ENCODE measurements at places on chromosomes 3 and 15.

DNA sequence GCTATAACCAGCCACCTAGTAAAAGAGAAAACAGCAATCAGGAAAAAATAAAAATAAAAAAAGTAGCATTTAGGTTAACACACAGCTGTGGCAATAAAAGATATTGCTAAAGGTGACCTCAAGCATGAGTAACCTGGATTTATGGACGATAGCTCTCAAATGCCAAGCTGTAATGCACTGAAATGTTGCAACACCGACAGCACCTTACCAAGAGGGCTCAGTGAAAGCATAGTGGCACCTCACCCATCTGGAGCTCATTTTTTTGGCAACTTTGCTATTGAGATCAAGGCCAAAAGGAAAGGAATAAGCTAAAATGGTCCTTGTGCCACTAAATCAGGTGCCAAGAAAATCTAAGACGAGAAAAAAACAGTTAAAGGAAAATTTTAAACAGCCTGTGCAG is 2.5 kb downstream of the HACD2 start:
- DNase-seq = no peak

DNA sequence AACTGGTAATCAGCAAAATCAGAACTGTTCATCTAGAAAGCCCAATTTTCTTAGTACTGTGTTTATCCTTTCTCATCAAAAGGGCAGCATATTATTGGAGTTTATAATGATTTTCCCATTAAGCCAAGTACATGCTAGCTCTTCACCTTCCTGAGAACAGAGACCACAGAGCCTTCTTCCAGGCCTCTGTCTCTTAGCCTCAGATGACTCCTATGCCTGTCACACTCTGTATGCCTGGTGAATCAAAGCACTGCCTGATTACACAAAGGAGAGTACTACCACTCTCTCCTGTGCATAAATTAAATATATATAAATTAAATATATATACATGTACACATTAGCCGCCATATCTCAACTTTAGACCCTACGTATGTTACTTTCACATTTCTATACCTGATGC is 636.1 kb downstream of the NTRK3 start:
- DNase-seq = no peak

- DNase-seq = no peak
These were observed 87.3 kb upstream of the C15orf61 start for GRCh38 chr15:67433495-67434099.

DNA sequence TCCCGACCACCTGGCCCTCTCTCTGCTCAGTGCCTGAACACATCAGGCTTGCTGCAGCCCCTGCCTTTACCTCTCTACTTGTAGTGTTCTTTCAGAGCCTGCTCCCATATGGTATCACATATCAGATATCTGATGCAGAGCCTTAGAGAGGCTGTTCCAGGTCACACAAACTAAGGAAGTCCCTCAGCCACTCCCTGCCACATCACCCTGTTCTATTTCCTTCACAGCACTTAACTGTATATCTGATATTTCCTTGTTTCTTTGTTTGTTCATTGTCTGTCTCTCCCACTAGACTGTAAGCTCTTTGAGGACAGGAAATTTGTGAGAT is 976 bp upstream of the ALDH1L1 start:
- DNase-seq = no peak

DNA sequence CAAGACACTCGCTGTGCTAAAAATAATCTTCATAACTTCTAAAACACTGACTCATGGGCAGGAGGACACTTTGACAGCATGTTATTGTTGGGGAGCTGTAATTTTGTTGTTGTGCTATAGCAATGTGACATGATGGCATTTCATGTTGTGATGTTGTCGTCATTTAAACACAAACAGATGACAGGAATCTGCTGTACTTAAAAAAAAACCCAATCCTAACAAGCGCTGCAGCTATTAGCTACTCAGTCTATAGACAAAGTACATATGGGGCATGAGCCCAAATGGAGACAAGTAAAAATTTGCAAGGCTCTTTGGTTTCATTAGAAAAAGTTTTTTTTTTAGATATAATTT is 828 bp upstream of the ATOSA start:
- DNase-seq = no peak

DNA sequence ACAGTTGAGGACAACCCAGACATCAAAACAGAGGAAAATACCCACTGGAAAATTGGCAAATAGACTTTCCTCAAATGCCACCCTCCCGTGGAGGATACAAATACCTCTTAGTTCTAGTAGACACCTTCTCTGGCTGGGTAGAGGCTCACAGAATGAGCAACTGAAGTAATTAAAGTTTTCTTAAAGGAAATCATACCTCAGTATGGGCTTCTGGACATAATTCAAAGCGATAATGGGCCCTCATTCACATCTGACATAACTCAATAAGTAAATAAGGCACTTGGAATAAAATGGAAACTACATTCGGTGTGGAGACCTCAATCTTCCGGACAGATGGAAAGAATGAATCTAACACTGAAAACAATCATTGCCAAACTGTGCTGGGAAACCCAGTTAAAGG is 115.2 kb upstream of the PLCL2 start:
- DNase-seq = no peak

DNA sequence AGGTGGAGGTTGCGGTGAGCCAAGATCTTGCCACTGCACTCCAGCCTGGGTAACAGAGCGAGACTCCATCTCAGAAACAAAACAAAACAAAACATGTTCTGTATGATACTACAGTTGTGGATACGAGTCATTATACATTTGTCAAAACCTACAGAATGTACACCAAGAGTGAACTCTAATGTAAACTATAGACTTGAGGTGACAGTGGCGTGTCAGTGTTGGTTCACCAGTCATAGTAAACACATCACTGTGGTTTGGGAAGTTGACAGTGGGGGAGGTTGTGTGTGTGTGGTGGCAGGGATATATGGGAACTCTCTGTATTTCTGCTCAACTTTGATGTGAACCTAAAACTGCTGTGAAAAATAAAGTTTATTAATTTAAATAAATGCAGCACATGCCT is 33.0 kb upstream of the GNB5 start:
- no peak for DNase-seq

- no peak for DNase-seq
These were observed 65.1 kb downstream of the MRPL46 start for GRCh38 chr15:88401996-88402656.

GRCh38 chr3:463252-464192 is 267.0 kb downstream of the CHL1 start:
- no peak for DNase-seq

DNA sequence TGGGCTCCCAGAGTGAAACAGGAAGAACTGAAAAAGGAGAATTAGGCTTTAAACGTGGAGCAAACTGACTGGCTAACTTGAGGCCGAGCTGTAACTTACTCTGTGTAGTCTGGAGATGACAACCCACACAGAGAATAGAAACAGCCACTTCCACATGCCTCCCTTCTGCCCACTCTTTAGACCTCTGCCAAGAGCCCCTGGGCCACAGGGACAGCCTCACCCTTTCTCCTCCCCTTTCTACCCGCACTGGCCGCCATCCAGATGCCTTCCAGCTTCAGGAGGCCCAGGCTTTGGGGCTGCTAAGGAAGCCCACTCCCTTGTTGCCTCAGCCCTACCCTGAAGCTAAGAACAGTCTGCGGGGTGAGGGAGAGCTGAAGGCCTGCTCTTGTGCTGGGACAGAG is 6.8 kb downstream of the ARHGAP31 start:
- no peak for DNase-seq

- DNase-seq = no peak
These were observed 453 bp downstream of the ZDHHC23 start for GRCh38 chr3:113948015-113948917.

DNA sequence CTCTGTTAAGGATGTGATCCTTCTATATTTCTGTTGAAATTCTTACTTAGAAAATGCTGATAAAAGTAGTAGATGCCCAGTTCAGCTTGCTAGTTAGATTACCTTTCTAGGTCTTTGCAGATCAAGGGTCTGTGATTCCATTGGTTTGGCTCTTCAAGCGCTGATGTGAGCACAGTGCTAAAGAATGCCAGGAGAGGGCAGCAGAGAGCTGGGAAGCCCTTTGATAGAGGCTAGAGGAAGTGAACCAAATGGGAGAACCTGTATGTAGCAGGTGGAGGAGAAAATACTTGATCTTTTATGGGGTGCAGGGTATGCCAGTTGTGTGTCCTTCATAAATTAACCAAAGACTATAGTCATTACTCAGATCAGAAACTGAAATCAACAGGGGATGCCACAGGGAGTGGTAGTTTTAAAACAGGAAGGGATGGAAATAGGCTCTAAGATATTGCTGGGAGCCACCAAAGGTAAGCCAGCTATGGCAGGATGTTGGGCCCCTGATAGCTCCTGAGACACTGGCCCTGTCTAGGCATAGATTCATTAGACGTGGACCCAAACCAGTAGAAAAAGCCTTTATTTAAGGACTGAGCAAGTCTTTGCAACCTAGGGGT is 677.4 kb downstream of the SQOR start:
- DNase-seq = peak; percentile 31

GRCh38 chr15:45197512-45197911 is 9.7 kb upstream of the SHF start:
- DNase-seq = no peak

DNA sequence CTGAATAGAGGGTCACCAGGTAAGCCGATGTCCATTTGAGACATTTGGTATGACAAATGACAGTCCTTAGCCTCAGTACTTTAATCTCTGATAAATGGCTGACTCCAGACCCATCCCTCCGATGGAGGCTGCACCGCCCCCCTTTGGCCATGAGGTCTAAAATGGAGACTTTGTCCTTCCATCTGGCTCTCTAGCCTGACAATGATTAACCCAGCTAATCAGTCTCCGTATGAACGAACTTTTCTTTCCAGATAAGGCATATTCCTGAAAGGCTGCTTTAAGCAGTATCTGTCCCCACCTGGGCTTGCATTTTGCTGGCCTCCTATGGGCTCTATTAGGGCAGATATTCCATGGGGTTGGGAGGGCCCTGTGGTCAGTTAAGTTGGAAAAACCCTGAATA is 10.8 kb upstream of the MYZAP start:
- DNase-seq = no peak

DNA sequence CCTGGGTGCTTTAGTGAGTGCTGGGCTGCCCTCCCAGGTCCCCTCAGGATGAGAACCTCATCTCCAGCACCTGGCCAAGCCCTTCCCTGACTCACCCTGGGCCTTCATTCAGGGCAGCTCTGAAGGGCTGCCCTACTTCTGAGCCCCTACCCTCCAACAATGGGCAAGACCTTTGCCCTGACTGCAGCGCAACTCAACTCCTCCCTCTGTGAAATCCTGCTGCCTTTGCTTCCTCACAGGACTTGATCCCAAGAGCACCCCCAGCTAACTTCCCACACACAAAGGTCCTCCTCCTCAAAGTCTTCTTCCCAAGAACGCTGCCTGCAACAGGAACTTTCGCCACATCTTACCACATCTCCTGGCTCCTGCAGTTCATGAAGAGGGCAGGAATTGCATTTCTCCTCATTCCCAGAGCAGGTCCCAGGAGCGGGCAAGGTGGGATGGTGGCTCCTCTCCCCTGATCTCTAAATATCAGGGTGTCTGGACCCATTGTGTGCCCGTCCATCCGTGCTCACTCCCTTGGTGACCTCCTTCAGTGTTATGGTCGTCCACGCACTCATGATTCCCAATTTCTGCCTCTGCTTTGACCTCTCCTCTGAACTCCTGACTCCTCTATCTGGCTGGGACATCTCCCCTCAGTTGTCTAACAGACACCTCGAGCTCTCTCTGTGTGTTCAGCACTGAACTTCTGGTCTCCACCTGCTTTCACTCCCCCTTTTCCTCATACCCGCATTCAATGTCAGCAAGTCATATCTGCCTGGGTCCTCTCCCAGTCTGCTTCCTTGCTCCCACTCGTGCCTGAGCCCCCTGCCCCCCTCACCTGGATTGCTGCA is 4.5 kb upstream of the SSUH2 start:
- no peak for DNase-seq

DNA sequence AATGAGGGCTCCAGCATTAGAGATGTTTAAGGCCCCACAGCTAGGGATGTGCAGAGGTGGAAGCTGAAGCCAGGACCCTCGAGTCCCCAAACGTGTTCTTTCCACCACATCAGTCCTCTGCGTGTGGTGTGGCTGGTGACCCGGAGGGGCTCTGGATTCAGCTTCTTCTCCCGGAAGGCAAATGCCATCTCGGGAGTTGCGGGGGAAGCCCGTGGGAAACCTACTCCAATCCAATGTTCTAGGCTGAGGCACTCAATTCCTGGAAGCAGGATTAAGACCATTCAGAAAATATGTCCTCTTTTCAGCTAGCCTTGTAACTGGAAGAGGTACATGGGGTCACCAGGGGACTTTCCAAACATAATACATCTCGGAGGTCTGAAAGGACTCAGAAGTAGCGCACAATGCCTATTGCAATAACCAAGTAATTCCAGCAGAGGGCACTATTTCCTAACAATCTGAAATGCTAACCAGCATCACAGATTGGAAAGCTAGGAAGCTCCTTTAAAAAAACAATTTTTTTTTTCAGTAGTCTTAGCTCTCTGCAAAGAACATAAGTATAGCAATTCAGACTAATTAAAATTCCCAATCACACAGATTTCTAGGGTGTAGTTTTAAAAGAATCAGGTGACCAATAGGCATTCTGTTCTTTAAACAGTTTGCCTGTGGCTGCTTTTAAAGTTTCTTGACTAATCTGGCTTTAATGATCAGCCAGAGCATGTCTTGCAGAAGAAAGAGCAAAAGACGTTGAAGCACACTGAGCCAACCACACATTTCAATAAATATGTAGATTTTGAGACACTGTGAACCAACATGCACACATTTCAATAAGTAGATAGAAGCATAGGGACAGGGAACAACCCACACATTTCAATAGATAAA is 36.1 kb downstream of the BNC1 start:
- DNase-seq = peak; percentile 30

DNA sequence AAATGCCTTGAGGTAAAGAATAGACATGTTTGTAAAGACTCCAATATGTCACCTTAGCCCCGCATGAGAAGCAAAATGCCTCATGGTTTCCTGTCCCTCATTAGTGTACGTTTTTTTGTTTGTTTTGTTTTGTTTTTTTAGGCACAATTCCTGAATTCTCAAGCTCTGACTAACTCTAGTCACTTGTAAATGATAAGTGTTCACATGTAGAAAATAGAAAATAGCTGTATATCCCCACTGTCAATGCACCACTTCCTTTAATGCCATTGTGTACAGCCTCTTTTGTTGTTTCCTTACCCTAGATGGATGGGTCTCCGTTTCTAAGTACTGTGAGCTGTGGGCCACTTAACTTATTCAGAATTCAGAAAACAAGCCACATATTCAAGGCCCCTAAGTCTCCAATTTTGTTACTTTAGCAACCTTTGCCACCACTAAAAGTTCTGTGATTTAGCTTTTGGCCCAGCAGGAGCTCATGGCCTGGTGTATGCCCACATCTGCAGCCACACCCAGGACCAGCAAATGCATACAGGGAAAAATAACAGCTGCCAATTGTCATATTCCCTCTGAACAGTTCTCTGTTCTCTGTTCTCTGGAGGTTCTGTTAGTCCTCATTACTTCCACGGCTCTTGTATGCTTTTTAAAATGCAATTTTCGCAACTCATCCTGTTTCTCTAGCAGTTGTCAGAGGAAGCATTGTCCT is 655.5 kb downstream of the GBE1 start:
- no peak for DNase-seq

All from NCI-H1417 treated with DMSO at 0.1 percent for 48 hours (cell line).